ENCODE measurements at places on chromosomes 16 and 17.

DNA sequence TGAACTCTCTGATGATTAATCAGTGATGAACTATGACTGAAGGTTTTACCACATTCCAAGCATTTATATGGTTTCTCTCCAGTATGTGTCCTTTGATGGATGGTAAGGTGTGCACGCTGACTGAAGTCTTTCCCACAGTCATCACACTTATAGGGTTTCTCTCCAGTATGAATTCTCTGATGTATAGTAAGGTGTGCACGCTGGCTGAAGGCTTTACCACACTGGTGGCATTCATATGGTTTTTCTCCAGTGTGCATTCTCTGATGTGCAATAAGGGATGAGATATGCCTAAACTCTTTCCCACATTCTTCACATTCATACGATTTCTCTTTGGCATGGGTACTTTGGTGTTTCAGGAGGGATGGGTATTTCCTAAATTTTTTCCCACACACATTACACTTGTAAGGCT lies 16.4 kb downstream of the ZNF287 start:
- H3K27me3 ChIP-seq = no peaks in the 10 kb centered on the region
- H3K4me1 ChIP-seq = no peaks in the 10 kb centered on the region
- H3K27ac ChIP-seq = no peak overlapping the region
- H3K36me3 ChIP-seq = peaks cover 71% of the 10 kb centered on the region
- DNase-seq = no peak
- H3K4me3 ChIP-seq = no peak overlapping the region

DNA sequence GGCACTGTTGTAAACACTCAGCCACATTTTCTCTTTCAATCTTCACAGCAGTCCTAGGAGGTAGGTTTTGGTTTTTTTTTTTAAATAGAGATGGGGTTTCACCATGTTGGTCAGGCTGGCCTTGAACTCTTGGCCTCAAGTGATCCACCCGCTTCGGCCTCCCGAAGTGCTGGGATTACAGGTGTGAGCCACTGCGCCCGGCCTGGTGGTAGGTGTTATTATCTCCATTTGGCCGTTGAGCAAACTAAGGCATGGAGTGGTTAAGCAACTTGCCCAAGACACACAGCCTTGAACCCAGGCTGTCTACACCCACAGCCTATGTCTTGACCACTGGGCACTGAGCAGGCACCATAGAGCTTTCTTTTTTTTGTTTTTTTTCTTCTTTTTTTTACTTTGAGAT lies 8.6 kb downstream of the SGCA start:
- no peak overlapping the region for H3K27ac ChIP-seq
- peaks cover 30% of the 10 kb centered on the region for H3K4me1 ChIP-seq
- DNase-seq = no peak
- H3K4me3 ChIP-seq = no peak overlapping the region
- H3K27me3 ChIP-seq = peaks cover 6% of the 10 kb centered on the region

DNA sequence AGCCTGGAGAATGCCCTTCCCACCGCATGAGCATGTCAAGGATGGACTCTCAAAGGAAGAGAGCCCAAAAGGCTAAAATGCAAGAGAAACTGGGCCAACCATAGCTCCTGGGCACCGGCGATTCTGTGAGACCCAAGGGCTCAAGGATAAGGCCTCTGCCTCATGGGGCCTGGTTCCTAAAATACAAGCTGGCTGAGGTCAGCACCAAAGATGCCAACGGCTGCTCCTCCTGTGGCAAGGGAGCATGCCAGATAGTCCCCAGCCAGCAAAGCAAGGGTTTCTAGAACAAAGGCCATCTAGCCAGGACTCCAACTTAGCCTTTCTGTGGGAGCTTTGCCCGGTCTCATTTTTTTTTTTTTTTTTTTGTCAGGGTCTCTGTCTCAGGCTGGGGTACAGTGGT lies 20.1 kb downstream of the GPRC5B start:
- H3K4me1 ChIP-seq = peaks cover 18% of the 10 kb centered on the region
- DNase-seq = no peak
- no peaks in the 10 kb centered on the region for H3K27me3 ChIP-seq

GRCh38 chr16:85869785-85870558 lies 29.0 kb upstream of the IRF8 start:
- no peak overlapping the region for H3K27ac ChIP-seq
- peaks cover 50% of the 10 kb centered on the region for H3K27me3 ChIP-seq
- no peaks in the 10 kb centered on the region for H3K36me3 ChIP-seq
- peak overlapping the region; percentile 23 for H3K4me3 ChIP-seq

DNA sequence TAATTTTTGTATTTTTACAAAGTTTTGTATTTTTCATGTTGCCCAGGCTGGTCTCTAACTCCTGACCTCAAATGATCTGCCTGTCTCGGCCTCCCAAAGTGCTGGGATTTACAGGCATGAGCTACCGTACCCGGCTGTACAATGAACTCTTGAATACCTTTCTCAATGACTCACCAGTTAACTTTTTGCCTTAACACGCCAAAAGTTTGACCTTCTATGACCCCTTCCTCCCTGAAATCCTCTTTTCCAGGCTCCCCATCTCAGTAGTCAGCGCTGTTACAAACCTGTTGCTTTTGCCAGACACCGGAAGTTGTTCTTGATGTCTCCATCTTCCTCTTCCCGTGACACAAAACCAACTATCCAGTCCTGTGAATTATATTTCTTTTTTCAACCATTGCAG lies 158.1 kb upstream of the ASIC2 start:
- H3K4me1 ChIP-seq = no peaks in the 10 kb centered on the region
- H3K4me3 ChIP-seq = no peak overlapping the region
- H3K27ac ChIP-seq = no peak overlapping the region
- no peaks in the 10 kb centered on the region for H3K36me3 ChIP-seq
- DNase-seq = no peak

- no peak overlapping the region for H3K4me3 ChIP-seq
- no peak for DNase-seq
- H3K4me1 ChIP-seq = peaks cover 15% of the 10 kb centered on the region
- no peaks in the 10 kb centered on the region for H3K27me3 ChIP-seq
- no peak overlapping the region for H3K27ac ChIP-seq
Measured at GRCh38 chr16:85431431-85432124, 181.5 kb upstream of the GSE1 start.

DNA sequence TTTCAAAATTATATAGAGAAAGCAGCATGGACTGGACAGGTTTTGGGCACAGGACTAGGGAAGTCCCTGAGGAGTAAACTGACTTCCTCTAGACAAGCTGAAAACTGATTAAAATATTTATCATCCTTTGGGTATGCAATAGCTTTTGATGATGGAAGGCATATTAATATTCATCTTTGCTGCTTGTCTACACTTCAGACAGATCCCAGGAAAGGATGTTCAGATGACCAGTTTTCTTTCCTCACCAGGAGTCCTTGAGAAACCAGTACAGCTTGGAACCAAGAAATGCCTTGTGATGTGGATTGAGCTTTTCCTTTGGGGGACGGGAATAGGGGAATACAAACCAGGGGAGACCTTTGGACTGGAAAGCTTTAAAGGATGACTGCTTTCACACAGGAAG lies 195.5 kb downstream of the FTO start:
- H3K4me1 ChIP-seq = peaks cover 11% of the 10 kb centered on the region
- no peak overlapping the region for H3K27ac ChIP-seq
- DNase-seq = no peak

- no peaks in the 10 kb centered on the region for H3K27me3 ChIP-seq
- no peak overlapping the region for H3K4me3 ChIP-seq
- no peak for DNase-seq
- peaks cover 25% of the 10 kb centered on the region for H3K4me1 ChIP-seq
- H3K27ac ChIP-seq = no peak overlapping the region
Measured at GRCh38 chr17:69457603-69458002, 43.1 kb downstream of the MAP2K6 start.

DNA sequence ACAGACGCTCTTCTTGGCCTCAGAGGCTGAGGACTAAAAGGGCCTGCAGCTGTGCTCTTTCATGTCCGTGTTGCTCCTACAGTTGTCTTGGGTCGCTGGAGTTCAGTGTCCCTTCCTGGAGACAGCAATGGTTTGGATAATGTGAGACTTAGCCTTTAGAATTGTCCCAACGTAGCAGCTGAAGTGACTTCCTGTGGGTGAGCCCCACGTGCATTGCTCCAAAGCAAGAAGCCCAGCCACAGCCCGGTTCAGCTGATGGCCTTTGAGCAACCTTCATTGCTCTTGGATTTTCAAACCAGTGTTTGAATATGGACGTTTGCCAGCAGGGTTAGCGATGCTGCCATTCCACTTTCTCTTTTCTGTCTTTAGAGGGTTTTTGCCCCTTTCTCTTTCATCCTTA lies 19.7 kb downstream of the TMEM11 start:
- H3K4me1 ChIP-seq = peaks cover 10% of the 10 kb centered on the region
- no peak for DNase-seq
- no peaks in the 10 kb centered on the region for H3K27me3 ChIP-seq
- no peak overlapping the region for H3K27ac ChIP-seq

- no peak overlapping the region for H3K27ac ChIP-seq
- no peak overlapping the region for H3K4me3 ChIP-seq
- H3K4me1 ChIP-seq = no peaks in the 10 kb centered on the region
Measured at GRCh38 chr17:6348891-6349290, 86.0 kb downstream of the AIPL1 start.

DNA sequence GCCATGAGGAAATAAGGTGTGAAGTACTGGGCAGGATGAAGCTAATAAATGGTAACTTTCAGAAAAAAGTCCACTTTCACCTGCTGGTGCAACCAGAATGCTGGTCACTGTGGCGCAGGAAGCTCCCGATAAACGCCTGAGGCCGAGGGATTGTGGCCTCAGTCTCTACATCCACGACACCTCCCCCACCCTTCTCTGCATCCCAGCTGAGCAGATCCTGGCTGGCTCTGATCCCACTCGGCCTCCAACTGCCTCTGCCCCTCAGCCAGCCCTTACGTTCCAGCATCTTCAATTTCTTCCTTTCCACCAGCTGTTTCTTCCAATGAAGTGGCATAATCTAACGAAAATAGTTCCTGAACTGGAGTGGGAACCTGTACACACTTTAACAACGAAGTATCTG lies 49.5 kb downstream of the COX4I1 start:
- H3K36me3 ChIP-seq = no peaks in the 10 kb centered on the region
- DNase-seq = no peak
- peaks cover 5% of the 10 kb centered on the region for H3K4me1 ChIP-seq
- peaks cover 11% of the 10 kb centered on the region for H3K27me3 ChIP-seq

- no peak for DNase-seq
- no peak overlapping the region for H3K4me3 ChIP-seq
- H3K4me1 ChIP-seq = no peaks in the 10 kb centered on the region
- peaks cover 5% of the 10 kb centered on the region for H3K36me3 ChIP-seq
- H3K27ac ChIP-seq = no peak overlapping the region
- no peaks in the 10 kb centered on the region for H3K27me3 ChIP-seq
Measured at GRCh38 chr16:89540557-89540956, 19.9 kb upstream of the RPL13 start.

DNA sequence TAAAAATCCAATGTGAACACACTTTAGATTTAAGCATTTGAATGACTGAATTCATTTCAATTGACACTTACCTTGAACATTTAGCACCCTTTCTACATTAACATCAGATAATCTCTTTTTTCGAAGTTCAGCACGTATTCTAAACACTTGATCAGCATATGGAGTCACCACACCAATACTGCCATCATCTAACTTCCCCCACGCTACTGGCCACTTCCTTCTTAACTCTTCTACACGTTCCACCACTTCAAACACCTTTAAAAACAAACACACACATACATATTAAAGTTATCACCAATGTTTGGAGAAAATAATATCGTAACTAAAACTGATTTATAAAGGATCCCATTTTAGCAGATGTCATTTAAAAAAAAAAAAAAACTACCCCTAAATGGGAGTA lies 93.5 kb downstream of the CACNG1 start:
- H3K4me3 ChIP-seq = no peak overlapping the region
- no peak overlapping the region for H3K27ac ChIP-seq
- no peak for DNase-seq
- H3K27me3 ChIP-seq = no peaks in the 10 kb centered on the region
- peaks cover 4% of the 10 kb centered on the region for H3K4me1 ChIP-seq

DNA sequence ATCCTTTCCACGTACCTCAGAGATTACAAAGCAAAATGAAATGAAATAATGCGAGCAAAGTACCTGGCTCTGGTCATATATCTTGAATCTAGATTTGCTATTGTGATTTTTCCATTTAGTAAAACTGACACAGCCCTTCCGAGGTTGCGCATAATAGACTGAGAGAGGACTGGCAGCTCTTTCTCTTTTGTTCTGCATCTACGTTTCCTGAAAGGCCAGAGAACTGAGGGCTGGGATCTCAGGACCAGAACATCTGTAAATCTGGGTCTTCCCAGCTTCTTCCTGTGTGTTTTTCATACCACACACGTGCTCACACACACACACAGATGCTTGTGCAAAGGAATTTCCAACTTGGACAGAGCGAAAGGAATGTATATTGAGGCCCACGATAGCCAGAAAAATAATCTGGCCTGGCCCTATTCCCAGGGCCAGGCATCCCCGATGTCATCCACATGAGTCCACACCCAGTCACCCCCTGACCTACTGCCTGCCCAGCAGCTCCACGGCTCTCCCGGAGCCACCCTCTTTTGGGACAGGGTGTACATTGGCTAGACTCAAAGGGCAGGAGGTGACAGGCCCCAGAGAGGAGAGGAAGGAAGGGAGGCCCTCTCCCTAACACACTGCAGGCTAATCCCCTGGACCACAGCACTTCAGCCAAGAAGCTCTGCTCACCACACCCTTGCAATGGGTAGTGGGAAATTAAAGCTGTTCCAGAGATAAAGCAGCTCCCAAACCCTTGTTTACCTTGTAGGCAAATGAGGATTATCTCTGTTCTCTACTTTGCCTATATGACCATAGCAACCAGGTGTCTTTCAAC lies 41.8 kb downstream of the NOL11 start:
- H3K27me3 ChIP-seq = no peaks in the 10 kb centered on the region
- peaks cover 10% of the 10 kb centered on the region for H3K36me3 ChIP-seq
- H3K4me3 ChIP-seq = no peak overlapping the region
- no peaks in the 10 kb centered on the region for H3K4me1 ChIP-seq
- DNase-seq = no peak

DNA sequence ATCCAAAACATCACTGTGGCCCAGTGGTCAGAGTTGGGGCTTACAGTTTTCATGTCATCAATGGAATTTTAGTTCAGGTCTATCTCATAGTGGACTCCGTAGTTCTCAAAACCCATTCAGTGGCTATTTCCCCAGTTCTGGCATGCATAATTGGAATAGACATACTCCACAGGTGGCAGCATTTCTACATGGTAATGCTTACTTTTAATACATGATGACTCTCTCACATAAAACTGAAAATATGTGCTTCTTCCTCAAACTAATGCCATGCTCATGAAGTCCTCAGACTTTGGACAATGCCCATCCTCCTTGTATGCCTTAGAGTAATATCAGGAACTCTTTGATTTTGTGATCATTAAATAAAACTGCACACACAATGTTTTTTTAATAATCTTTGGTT lies 857.4 kb upstream of the GOT2 start:
- H3K4me1 ChIP-seq = no peaks in the 10 kb centered on the region
- DNase-seq = no peak
- H3K36me3 ChIP-seq = no peaks in the 10 kb centered on the region

GRCh38 chr17:12021623-12022140 lies 1.0 kb downstream of the MAP2K4 start:
- peak overlapping the region; percentile 90 for H3K4me3 ChIP-seq
- peaks cover 14% of the 10 kb centered on the region for H3K27me3 ChIP-seq
- H3K36me3 ChIP-seq = no peaks in the 10 kb centered on the region
- DNase-seq = no peak
- H3K27ac ChIP-seq = peak overlapping the region; percentile 74
